ENCODE measurements at places on chromosomes 16 and 17.

DNA sequence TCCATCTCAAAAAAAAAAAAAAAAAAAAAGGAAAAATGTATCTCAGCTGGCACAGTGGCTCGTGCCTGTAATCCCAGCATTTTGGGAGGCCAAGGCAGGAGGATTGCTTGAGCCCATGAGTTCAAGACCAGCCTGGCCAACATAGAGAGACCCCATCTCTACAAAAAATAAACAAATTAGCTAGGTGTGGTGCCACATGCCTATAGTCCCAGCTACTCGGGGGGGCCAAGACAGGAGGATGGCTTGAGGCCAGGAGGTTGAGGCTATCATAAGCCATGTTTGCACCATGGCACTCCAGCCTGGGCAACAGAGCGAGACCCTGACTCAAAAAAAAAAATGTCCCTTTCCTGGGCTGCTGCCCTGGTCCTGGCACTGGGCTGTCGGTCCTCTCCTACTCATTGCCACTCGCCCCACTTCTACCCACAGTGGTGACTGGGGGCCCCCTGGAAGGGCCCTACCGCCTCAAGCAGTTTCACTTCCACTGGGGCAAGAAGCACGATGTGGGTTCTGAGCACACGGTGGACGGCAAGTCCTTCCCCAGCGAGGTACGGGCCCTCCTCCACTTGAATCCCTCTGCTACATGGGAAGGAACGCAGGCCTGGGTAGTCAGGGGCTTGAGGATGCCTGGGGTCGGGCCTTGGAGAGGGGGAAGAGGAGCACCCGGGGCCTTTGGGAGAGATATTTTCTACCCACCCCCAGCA, 6.1 kb downstream of the CA7 start:
- DNase-seq: no peak

- peak; percentile 40 for DNase-seq
Measured at GRCh38 chr16:73048292-73049080, 558 bp upstream of the ZFHX3 start.

- DNase-seq: peak; percentile 2
Measured at GRCh38 chr17:4777969-4778760, 6.5 kb downstream of the TM4SF5 start.

DNA sequence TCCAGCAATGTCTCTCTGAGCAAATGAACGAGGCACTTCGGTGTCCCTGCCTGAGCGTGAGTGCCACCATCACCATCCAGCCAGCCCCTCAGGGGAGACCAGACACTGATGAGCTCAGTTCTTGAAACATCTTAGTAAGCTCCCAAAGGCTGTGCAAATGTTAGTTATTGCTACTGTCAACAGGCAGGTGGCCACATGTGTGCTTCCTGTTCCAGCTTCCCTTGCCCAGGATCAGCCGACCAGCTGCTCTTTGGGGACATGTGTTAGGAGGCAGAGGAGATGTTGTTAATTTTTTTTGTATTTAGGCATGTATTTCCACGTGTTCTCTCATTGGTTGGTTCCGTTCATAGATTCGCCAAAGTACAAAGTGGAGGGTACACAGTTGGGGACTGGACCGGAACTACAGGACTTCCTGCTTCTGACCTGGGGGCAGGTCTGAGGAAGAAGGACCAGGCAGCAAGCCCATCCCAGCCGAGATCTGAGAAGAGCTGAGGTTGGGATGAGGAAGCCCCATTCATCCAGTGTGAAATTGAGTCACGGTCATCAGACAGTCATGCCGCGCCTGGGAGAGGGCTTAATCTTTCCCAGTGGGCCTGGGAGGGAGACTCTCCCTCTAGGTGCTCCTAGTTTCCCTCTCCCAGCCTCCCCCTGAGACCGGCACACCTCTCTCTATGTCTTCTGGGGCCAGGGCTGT, 3.8 kb downstream of the TTYH2 start:
- no peak for DNase-seq

DNA sequence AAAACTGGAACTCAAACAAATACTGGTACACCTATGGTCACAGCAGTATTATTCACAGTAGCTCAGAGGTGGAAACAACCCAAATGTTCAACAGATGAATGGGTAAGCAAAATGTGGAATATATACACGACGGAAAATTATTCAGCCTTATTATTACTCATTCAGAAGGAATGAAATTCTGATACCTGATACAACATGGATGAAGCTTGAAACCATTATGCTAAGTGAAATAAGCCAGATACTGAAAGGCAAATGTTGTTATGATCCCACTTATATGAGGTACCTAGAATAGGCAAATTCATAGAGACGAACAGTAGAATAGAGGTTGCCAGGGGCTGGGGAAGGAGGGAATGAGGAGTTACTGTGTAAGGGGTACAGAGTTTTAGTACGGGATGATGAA, 27.1 kb upstream of the MYLK3 start:
- DNase-seq: no peak

- DNase-seq: no peak
Measured at GRCh38 chr16:31351246-31351941, 3.6 kb upstream of the ITGAX start.

DNA sequence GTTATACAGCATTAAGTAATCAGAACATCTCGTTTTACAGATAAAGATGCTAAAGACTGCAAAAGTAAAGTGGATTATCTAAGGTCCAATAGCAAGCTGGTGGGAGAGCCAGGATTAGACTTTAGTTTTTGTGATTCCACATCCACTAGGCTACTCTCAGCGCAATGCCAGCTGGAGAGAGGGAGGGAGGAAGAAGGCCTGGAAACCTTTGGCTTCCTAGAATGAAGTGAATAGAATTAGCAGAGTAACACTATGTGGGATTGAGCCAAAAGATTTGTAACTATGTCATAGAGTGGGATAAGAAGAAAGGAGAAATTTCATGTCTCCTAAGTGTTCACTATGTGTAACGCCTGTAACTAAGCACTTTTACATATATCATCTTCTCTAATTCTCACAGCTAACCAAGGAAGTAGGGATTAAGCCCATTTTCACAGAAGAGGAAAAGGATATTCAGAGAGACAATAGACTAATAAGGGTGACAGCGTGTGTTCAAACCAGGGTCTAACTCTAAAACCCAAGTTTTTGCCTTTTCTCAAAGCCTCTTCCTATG, 25.4 kb upstream of the NSRP1 start:
- no peak for DNase-seq
